Fibroblast of pulmonary artery (primary cell): ENCODE measurements at places on chromosomes 11 and 22.

- peak; percentile 56 for DNase-seq
Measured at GRCh38 chr22:39518144-39518786, 2.1 kb upstream of the ATF4 start.

DNA sequence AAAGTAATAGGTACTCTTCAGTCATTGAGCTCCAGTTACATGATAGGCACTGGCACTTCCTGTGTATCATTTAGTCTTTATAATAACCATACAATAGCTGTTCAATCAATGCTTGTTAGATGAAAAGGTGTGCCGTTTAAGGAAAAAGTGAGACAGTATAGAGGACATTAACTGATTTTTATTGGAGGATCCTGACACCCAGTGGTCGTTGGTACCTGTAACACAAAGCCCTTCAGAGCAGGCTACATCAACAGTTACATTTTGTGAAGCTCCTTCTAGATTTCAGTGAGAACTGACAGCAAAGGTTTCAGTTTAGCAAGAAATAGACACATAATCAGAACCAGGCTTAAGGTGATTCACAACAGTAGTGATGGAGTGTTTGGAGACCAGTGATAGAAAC lies 44.2 kb downstream of the CCDC81 start:
- DNase-seq = peak; percentile 18

DNA sequence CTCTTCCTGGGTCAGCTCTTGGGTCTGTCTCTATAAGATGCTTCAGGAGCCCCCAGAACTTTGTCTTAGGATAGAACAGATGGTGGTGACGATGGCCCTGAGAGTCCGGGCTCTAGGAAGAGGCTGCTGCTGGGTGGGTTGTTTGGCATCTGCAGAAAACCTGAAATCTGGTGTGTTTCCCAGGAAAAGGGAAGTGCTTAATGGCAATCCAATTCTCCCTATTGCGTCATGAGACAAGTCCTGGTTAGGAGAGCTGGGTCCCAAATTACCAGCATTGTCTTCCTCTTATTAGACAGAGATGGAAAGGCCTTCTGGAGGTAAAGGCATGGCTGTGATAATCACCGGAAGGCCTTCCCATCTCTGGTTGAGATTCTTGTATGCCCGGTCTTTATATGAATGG lies 48.9 kb upstream of the GRAMD1B start:
- DNase-seq = no peak

DNA sequence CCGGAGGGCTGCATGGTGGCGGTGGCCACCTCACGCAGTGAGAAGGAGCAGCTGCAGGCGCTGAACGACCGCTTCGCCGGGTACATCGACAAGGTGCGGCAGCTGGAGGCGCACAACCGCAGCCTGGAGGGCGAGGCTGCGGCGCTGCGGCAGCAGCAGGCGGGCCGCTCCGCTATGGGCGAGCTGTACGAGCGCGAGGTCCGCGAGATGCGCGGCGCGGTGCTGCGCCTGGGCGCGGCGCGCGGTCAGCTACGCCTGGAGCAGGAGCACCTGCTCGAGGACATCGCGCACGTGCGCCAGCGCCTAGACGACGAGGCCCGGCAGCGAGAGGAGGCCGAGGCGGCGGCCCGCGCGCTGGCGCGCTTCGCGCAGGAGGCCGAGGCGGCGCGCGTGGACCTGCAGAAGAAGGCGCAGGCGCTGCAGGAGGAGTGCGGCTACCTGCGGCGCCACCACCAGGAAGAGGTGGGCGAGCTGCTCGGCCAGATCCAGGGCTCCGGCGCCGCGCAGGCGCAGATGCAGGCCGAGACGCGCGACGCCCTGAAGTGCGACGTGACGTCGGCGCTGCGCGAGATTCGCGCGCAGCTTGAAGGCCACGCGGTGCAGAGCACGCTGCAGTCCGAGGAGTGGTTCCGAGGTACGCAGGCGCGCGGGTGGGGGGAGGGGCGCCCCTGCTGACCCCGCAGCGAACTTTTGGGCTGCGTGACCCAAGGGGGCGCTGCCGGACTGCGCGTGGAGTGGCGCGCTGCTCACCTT lies 670 bp downstream of the NEFH start:
- DNase-seq = peak; percentile 72

DNA sequence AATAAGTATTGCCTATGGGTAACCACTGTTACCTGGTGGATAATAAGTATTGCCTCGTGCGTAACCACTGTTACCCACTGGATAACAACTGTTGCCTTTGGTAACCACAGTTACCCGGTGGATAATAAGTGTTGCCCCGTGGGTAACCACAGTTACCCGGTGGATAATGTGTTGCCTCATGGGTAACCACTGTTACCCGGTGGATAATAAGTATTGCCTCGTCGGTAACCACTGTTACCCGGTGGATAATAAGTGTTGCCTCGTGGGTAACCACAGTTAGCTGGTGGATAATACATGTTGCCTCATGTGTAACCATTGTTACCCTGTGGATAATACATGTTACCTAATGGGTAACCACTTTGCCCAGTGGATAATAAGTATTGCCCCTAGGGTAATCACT lies 9.8 kb upstream of the NXPE4 start:
- no peak for DNase-seq
